Neural crest cell (in vitro differentiated cells): ENCODE measurements at places on chromosomes 7 and 10. TPM values are rescaled to one million over a fixed set of nuclear protein-coding genes. Genes with fewer than 3 reads are reported as not detected.

PRSS37 gene
- total RNA-seq = not detected in 2 replicates

ST8SIA6 gene
- not detected in 2 replicates for total RNA-seq

AGAP9 gene
- 12.2 and 12.8 TPM in 2 replicates for total RNA-seq

OR2A5 gene
- total RNA-seq = not detected in 2 replicates

HTRA1 gene
- total RNA-seq = 8.2 and 9.0 TPM in 2 replicates

ABCF2 gene
- total RNA-seq = 67.0 and 68.2 TPM in 2 replicates

DNA sequence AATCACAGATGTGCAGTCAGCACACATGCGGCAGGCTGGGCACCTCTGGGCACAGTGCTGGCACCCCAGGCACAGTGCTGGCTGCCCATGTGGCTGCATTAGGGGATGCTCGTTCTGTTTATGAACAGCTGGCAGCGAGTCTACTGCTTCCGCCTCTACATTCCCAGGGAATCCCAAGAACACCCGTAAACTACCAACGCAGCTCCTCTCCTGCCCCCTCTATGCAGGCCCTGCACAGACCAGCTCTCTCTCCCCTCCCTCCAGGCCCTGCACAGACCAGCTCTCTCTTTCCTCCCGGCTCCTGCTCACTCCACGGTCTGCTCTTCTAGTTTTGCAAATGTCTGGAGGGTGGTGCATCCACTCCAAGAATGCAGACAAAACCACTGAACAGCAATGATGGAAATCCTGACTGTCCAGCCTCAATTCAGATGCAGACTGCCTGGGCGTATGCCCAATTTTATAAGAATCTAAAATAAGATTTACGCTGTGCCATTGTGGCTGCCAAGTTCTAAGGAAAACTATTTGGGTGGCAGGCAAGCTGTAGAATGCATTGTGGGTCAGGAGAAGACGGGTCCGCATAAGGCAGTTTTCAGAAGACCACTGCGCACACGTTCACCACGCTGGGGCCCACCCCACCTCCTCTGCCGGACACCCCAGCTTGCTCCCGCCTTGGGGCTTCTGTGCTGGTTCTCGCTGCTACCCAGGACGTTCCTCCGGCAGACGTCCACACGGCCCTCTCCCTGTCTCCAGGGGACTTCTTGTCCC is 234.6 kb downstream of the ZMYND11 start:
- peaks cover 23% of the 10 kb centered on the region for H3K4me1 ChIP-seq
- peak overlapping the region; percentile 84 for H3K27ac ChIP-seq
- peaks cover 7% of the 10 kb centered on the region for H3K36me3 ChIP-seq
- H3K27me3 ChIP-seq = no peaks in the 10 kb centered on the region

DNA sequence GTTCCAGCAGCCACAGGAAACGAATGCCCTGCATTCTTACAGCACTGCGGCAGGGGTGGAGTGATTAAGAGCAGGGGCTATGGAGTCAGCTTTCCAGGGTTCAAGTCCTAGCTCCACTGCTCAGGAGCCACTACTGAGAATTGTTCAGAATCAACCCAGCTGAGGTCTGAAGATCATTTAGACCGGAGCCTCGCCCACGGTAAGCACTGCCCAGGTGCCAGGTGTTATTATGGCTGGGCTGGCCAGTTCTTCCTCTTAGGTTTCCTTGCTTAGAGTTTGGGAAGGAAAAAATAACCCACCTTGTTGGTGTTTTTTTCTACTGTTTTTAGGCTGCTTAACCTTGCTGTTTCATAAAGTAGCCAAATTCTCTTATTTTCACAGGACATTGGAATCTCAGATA is 4.8 kb upstream of the FIGNL1 start:
- peaks cover 33% of the 10 kb centered on the region for H3K27me3 ChIP-seq

GRCh38 chr7:128380483-128381106 is 19.1 kb upstream of the PRRT4 start:
- H3K27me3 ChIP-seq = no peaks in the 10 kb centered on the region
- H3K4me3 ChIP-seq = no peak overlapping the region
- DNase-seq = no peak
- peaks cover 19% of the 10 kb centered on the region for H3K4me1 ChIP-seq

DNA sequence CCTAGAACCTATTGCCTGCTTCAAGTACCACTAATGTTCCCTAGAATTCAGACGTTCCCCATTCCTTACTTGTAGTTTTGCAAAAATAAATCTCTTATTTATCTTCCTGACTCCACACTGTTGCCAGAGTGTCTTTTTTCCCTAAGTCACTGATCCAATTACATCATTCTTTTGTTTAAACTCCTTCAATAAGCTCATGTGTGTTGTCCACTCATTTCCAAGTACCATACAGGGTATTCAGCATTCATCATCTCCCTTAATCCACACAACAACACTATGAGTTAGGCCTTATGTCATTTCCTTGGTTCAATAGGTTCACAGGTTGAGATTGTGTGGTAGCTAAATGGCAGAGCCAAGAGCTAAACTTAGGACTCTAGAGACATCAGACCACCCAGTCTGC is 119.9 kb upstream of the RHOBTB1 start:
- H3K27me3 ChIP-seq = peaks cover 2% of the 10 kb centered on the region
- no peak overlapping the region for H3K4me3 ChIP-seq
- H3K36me3 ChIP-seq = no peaks in the 10 kb centered on the region

DNA sequence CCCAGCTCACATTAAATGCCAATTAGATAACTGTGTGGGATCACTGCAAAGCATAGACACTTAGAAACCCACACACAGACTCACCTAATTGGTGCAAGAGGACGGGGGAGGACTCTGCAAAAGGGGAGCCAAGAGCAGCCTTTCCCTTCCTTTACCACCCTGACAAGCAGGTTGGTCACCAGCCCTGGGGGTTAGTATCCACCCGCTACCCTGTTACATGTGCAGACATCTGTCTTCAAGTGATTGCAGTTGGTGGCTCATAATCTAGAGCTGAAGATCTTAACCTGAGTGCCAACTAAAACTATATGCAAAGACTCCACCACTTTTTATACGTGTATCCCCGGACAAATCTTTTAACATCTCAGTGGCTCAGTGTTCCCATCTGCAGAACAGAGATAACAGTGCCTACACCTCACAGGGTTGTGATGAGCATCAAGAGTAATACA is 56.9 kb downstream of the SORBS1 start:
- H3K27me3 ChIP-seq = no peaks in the 10 kb centered on the region
- no peak overlapping the region for H3K4me3 ChIP-seq
- no peak overlapping the region for H3K27ac ChIP-seq
- H3K36me3 ChIP-seq = no peaks in the 10 kb centered on the region

DNA sequence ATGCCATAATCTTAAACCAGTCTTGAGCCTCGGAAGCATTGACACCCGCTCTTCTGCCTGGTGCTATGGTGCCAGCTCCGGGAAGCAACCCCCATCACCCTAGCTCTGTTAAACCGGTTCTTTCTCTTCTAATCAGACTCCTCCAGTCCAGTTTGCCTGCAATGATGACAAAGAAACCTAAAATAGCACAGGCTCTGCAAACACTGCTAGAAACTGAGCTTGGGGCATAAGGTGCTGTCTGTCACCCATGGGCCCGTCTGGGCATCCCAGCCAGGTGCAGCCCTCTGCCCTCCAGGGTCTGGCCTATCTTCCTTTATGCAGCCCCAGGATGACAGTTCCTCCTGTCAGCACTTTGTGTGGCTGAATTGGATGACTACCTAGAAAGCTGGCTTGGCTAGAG is 14.2 kb upstream of the CAMK2G start:
- H3K27me3 ChIP-seq = no peaks in the 10 kb centered on the region
- H3K36me3 ChIP-seq = no peaks in the 10 kb centered on the region
- peaks cover 29% of the 10 kb centered on the region for H3K4me1 ChIP-seq
- DNase-seq = no peak
- H3K27ac ChIP-seq = no peak overlapping the region
- no peak overlapping the region for H3K4me3 ChIP-seq

DNA sequence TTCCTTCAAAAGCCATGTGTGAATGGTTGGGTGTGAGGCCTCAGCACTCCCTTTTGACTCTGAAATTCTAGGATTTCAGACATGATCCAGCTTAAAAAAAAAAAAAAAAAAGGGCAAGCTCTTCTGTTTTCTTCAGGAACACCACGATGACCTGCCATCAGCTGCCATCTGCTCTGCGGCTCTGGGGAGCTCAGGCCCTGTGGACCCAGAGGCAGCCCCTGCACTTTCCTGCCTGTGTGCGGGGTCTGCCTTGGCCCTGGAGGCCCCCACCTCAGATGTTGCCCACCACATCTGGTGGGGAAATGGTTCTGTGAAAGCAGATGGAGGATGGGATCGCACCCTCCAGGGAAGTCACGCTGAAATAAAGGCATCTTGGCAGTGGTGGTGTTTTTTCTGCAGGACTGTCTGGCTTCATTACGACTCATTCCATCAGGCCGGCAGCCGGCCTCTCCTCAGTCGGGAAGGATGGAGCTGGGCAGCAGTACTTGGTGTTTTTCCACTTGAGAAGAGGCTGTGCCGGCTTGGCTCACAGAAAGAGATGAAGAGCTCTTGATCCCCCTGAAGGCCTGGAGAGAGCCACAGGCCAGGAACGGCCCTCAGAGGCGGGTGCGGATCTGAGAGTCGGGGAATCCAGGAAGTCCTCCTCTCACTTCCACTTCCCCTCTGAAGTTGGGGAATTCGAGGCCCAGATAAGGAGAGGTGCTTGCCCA is 66.1 kb upstream of the AQP1 start:
- H3K4me1 ChIP-seq = peaks cover 5% of the 10 kb centered on the region
- no peaks in the 10 kb centered on the region for H3K27me3 ChIP-seq
- H3K36me3 ChIP-seq = peaks cover 3% of the 10 kb centered on the region
- DNase-seq = no peak

- peaks cover 5% of the 10 kb centered on the region for H3K4me1 ChIP-seq
- H3K27me3 ChIP-seq = no peaks in the 10 kb centered on the region
- H3K36me3 ChIP-seq = no peaks in the 10 kb centered on the region
These were observed 332.7 kb downstream of the ADARB2 start for GRCh38 chr10:1404323-1405260.
